ENCODE measurements at places on chromosomes 7 and 10. TPM values are rescaled to one million over a fixed set of nuclear protein-coding genes. Genes with fewer than 3 reads are reported as not detected.

MYO3A gene
- 5.9 TPM for polyA plus RNA-seq

PRPS1L1 gene
- not detected for polyA plus RNA-seq

GFRA1 gene
- under 0.01 TPM for polyA plus RNA-seq

SUMF2 gene
- 143 TPM for polyA plus RNA-seq

RHOBTB1 gene
- 5.1 TPM for polyA plus RNA-seq

FEZF1 gene
- polyA plus RNA-seq, result not detected

NOS3 gene
- polyA plus RNA-seq, result 0.63 TPM

WDFY4 gene
- polyA plus RNA-seq, result 1.9 TPM

IDI2 gene
- polyA plus RNA-seq, result 0.10 TPM

TSPAN13 gene
- 1.5 TPM for polyA plus RNA-seq

COL28A1 gene
- polyA plus RNA-seq, result 0.26 TPM

CCL24 gene
- 3.3 TPM for polyA plus RNA-seq

POU6F2 gene
- 0.38 TPM for polyA plus RNA-seq

ELN gene
- polyA plus RNA-seq, result 262 TPM

MACC1 gene
- not detected for polyA plus RNA-seq

PLAC9 gene
- polyA plus RNA-seq, result 72.6 TPM

CISD1 gene
- polyA plus RNA-seq, result 33.7 TPM

CHST15 gene
- 10.1 TPM for polyA plus RNA-seq

ERV3-1 gene
- 1.5 TPM for polyA plus RNA-seq

BMPER gene
- 1.1 TPM for polyA plus RNA-seq

CCDC3 gene
- 46.5 TPM for polyA plus RNA-seq

GJC3 gene
- not detected for polyA plus RNA-seq

CBLL1 gene
- 8.6 TPM for polyA plus RNA-seq

FAM180A gene
- 4.5 TPM for polyA plus RNA-seq
